ENCODE measurements at places on chromosomes 6 and 20. TPM values are rescaled to one million over a fixed set of nuclear protein-coding genes. Genes with fewer than 3 reads are reported as not detected.
A peak's percentile ranks its signal among the peaks of the same experiment; 100 is the strongest.

- DNase-seq, result no peak
Observed at GRCh38 chr6:157432892-157433265, 51.9 kb downstream of the ZDHHC14 start.

- no peak for DNase-seq
Observed at GRCh38 chr20:37453288-37453687, 67.8 kb upstream of the NNAT start.

DNA sequence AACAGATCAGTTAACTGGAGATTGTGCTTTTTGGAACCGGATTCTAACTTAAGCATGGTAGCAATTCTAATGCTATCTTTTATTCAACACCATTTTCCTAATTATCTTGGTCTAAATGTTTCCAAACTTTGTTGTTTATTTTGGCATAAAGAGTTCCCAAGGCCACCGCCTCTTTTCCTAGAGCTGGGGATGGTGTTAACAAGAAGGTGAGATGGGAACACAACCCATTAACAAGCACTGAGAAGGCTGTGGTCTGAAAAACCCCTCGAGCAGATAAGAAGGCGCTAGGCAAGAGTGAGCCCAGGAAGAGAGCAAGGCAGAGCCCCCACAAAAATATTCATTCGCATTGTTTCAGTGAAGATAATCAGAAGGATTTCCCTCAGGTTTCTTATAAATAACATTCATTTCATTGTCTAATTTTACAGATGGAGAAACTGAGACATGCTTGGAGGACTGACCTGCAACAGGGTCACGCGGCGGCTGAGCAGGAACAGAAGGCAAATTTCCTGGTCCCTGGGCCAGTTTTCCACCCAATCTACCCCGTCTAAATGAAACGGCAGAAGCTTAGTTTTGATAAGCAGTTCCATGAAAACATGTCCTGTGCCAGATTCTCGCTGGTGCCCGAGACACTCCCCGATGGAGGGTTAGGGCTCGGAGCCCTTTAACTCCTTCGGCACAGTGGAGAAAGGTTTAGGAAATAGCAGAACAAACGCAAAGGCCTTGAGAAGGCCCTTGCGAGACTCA lies 155.6 kb downstream of the FOXC1 start:
- DNase-seq, result no peak

GRCh38 chr6:157206359-157206815 lies 116.9 kb downstream of the TMEM242 start:
- DNase-seq, result no peak

DNA sequence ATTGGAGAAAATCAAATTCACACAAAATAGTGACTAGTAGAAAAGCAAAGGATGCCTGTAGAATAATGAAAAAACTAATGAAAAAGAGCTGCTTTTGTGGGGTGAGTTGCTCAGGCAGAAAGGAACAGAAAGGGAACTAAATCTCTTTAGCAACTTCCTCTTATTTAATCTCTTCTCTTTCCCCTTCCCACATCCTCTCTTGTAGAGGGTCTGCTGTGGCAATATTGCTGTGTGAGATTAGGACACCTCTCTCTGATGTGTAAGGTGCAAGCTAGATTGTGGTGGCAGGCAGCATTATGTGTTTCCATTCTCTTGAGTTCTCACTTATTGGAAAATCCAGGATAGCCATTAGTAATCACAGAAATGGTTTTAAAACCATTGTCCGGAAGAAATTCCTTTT lies 49.7 kb downstream of the SYNE1 start:
- DNase-seq, result no peak

- no peak for DNase-seq
Observed at GRCh38 chr6:29749668-29750067, 26.4 kb downstream of the HLA-F start.

GRCh38 chr6:70538376-70538775 lies 28.4 kb upstream of the SDHAF4 start:
- no peak for DNase-seq

DNA sequence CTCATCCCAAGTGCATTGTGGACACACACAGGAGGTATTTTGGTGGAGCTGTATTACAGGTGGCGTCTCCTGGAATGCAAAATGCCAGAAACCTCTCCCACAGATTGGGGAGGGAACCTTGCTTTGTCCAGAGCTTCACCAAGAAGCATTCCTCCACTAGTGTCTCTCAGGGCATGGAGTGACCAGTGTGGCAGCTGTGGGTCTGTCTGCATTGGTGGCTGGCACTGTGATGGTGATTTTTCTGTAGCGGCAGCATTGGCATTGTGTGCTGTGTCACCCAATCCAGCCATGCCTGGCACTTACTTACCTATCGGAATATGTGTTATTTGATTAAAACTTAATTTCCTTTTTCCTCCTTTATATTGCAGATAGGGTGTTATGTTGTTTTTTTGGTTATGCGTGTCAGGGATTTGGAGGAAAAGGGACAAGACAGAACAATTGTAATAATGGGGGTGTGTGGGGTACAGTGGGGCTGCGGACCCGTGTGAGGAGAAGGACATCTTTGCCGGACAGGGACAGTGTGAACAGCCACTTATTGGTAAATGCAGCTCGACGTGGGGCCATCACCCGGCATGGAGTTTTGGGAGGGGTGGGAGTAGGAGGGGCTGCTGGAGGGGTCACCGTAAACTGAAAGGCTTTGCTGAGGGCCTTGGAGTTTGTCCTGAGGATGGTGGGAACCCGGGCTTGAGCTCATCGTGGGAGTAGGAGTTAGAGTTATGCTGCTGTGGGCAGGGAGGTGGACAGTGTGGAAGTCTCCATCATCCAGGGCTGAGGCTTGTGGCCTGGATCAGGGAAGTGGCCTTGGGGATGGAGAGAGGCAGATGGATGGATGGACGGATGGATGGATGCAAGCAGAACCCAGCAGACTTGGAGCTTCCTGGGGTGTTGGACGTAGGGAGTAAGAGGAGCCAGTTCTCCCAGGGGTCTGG lies 105.0 kb downstream of the SYCP2 start:
- DNase-seq, result no peak

- peak; percentile 57 for DNase-seq
Observed at GRCh38 chr6:113857556-113858479, 673 bp downstream of the MARCKS start.

DNA sequence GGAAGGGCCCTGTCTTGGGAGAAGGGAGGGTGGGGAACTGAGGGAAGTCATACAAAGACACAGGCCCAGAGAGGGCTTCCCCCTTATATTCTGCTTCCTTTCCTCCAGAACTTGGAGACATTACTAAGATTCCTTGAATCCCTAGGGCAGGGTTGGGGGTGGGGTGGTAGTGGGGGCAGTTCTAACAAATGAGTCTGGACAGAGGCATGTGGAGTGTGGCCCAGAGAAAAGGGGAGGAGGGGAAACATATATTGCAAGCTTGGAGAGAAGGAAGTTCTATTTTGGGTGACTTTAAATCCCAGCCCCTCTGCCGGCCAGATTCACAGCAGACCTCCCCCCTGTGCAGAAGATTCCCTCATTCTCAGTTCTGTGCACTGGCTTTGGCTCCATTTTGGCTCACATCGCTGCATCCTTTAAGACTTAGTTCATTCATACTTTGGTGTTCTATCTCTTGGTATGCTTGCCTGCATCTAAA lies 43.7 kb downstream of the DAAM2 start:
- DNase-seq, result peak; percentile 46

DNA sequence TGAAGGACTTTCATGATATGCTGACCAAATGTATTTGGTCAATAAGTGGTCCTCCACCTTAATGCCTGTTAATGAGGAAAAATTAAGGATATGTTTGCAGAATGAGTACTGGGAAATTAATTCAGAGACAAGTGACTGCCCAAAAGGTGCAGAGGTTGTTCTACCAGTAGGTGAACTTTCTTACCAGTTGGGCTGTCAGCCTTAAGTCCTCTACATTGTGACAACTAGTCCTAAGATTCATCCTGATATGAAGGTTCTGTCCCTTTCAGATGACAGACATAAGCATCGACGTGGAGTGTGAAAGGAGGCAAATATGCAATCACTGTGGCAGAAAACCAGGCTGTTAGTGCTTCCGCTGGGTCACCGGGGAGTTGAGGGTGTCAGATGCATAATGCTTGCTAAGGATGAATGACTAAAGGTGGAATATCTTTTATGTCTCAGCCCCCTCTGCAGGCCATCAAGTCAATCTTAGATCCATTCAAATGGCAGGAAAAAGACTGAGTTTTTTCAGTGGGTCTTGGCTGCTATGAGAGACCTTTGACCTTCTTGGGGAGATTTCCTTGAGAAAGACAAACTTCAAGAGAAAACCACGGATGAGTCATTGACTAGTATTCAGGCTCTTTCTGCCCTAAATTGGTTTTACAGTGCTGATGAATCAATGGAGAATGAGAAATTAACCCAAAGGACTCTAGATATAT lies 226.0 kb downstream of the TPBG start:
- no peak for DNase-seq

GRCh38 chr6:8780653-8781052 lies 345.3 kb upstream of the SLC35B3 start:
- DNase-seq, result no peak

GRCh38 chr6:16229700-16230099 lies 8.7 kb upstream of the GMPR start:
- DNase-seq, result peak; percentile 44

GRCh38 chr6:25275436-25275835 lies 3.7 kb upstream of the CARMIL1 start:
- no peak for DNase-seq

DNA sequence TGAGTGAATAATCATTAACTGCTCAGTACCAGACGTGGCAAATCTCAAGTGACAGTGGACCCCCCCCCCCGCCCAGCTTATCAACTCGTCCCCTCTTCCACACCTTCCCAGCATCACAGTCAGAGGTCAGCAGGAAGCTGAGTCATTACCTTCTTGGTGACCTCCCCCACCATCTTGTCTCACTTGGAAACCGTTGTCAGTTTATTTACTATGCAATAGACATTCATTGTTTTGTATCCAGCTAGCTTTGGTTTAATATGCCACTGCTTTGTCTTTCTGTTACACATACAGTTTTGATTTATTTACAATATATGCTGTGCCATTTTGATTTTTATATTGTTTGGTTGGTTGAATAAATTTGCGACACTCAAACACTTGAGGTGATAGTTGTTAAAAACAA lies 158.1 kb downstream of the QKI start:
- no peak for DNase-seq

DNA sequence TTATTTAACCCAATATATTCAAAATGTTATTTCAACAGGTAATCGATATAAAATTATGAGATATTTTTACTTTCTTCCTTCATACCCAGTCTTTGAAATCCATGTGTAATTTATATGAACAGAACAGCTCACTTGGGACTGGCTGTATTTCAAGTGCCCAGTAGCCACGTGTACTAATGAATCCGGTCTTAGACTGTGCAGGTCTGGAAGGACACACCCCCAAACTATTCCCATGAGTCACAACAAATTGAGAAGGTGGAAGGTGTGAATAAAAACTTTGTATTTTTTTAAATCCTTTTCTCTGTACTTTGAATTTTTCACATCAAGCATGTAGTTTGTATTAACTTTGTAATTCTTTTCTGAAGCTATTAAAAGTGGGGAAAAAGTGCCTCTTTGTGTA lies 2.8 kb downstream of the UNC5CL start:
- DNase-seq, result no peak

- DNase-seq, result peak; percentile 84
Observed at GRCh38 chr6:157756708-157757429, 66.2 kb upstream of the SNX9 start.

GRCh38 chr6:45667300-45667699 lies 289.6 kb upstream of the SUPT3H start:
- DNase-seq, result no peak

- no peak for DNase-seq
Observed at GRCh38 chr6:110596354-110596753, 119.9 kb upstream of the SLC22A16 start.

GRCh38 chr6:75581231-75581630 lies 20.4 kb upstream of the SENP6 start:
- DNase-seq, result no peak

DNA sequence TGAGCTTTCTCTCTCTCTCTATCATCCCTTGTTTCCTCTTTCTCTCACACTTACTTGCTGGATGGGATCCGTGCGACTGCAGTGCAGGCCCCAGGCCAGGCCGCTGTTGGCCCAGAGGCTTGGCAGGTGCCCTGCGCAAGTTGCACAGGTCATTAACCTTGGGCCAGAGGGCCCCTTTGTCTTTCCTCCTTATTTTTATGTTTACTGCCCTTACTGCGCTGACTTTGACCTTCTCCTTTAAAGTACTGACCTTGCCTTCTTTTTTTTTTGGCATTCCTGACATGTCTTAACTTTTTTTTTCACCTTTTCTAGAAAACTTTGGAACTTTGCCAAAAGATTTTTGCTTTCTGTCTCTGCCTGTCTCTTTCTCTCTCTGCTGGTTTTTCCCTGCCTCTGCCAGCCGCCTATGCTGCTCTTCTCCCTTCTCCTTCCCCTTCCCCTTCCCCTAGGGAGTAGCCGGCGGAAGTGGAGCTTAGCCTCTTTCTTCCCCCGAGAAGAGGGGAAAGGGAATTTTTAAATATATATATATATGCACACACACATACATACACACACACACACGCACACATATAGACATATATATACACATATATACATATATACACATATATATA lies 59.6 kb upstream of the CDH4 start:
- no peak for DNase-seq

GRCh38 chr6:96683819-96684528 lies 121.0 kb downstream of the FHL5 start:
- no peak for DNase-seq

DNA sequence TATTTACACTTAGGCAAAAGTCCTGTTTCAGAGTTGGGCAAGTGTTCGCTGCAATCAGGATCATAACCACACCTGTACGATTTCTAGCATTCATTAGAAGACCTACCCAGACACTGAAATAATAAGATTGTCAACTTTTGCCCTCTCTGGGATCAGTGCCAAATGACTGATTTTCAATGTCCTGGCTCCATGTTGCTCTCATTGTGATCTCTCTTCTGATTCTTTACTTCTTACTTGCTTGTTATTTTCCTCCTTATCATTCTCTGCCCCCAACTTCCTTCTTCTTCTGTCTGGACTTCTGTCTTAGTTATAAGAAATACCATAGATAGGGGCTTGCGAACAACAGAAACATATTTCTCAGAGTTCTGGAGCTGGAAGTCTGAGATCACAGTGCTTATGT lies 94.4 kb upstream of the BMP2 start:
- no peak for DNase-seq

GRCh38 chr20:18524646-18525045 lies 16.9 kb downstream of the SEC23B start:
- DNase-seq, result no peak

- DNase-seq, result no peak
Observed at GRCh38 chr20:62246872-62247652, 8.7 kb downstream of the OSBPL2 start.

GRCh38 chr6:38095054-38095453 lies 275.5 kb downstream of the ZFAND3 start:
- DNase-seq, result no peak

The HELZ2 gene
- polyA plus RNA-seq, result 12.4 TPM

The BACH2 gene
- polyA plus RNA-seq, result 9.2 TPM

The LYRM4 gene
- 43.7 TPM for polyA plus RNA-seq

The SMPDL3A gene
- 12.4 TPM for polyA plus RNA-seq

The CHMP4B gene
- polyA plus RNA-seq, result 119 TPM

The APOBEC2 gene
- 0.99 TPM for polyA plus RNA-seq

The CLPSL2 gene
- polyA plus RNA-seq, result not detected

The RAD21L1 gene
- not detected for polyA plus RNA-seq

The XKR7 gene
- polyA plus RNA-seq, result 0.25 TPM

The SLC17A3 gene
- 1.2 TPM for polyA plus RNA-seq

The THEMIS gene
- not detected for polyA plus RNA-seq

The PNPLA1 gene
- 2.5 TPM for polyA plus RNA-seq

Measured in renal pelvis (tissue), 12 donors.